ENCODE measurements at places on chromosomes 12 and 14.

- DNase-seq, result no peak
Observed at GRCh38 chr12:12800406-12801180, 12.6 kb upstream of the DDX47 start.

- no peak for DNase-seq
Observed at GRCh38 chr14:73245480-73246325, 8.4 kb downstream of the PAPLN start.

DNA sequence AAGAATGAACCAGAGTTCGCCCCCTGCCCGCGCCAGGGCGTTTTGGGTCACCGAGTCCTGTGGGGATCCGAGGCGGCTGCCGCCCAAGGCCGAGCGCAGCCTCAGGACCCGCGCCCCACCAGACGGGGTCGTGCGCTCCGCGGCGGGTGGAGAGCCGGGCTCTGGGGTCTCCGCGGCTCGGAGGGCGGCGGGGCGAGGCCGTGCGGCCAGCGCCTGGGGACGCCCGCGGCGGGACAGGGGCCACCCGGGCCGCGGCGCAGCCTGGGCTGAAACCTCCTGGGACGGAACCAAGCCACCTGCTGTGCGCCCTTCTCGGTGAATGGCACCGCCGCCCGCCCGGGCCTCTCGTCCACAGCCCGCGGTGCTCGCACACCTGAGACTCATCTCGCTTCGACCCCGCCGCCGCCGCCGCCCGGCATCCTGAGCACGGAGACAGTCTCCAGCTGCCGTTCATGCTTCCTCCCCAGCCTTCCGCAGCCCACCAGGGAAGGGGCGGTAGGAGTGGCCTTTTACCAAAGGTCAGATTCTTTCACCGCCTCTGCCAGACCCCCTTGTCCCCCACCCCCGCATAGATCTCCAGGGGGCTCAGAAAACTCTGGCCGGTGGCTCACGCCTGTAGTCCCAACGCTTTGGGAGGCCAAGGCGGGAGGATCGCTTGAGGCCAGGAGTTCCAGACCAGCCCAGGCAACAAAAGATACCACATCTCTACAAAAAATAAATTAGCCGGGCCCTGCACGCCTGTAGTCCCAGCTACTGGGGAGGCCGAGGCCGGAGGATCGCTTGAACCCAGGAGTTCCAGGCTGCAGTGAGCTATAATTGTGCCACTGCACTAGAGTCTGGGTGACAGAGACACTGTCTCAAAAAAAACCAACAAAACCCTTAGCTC, 901 bp downstream of the B3GNT4 start:
- no peak for DNase-seq

GRCh38 chr14:100289916-100290606, 16.2 kb downstream of the SLC25A29 start:
- DNase-seq, result no peak
